ENCODE measurements at places on chromosomes 16 and 17. TPM values are rescaled to one million over a fixed set of nuclear protein-coding genes. Genes with fewer than 3 reads are reported as not detected.
A peak's percentile ranks its signal among the peaks of the same experiment; 100 is the strongest.

GRCh38 chr17:4587803-4588202 lies 3.5 kb downstream of the SMTNL2 start:
- no peak for DNase-seq

Gene TEX19
- 0.04 TPM for polyA plus RNA-seq

Gene SNX20
- polyA plus RNA-seq, result not detected

GRCh38 chr16:31105677-31106213 lies 2.4 kb upstream of the BCKDK start:
- no peak for DNase-seq

DNA sequence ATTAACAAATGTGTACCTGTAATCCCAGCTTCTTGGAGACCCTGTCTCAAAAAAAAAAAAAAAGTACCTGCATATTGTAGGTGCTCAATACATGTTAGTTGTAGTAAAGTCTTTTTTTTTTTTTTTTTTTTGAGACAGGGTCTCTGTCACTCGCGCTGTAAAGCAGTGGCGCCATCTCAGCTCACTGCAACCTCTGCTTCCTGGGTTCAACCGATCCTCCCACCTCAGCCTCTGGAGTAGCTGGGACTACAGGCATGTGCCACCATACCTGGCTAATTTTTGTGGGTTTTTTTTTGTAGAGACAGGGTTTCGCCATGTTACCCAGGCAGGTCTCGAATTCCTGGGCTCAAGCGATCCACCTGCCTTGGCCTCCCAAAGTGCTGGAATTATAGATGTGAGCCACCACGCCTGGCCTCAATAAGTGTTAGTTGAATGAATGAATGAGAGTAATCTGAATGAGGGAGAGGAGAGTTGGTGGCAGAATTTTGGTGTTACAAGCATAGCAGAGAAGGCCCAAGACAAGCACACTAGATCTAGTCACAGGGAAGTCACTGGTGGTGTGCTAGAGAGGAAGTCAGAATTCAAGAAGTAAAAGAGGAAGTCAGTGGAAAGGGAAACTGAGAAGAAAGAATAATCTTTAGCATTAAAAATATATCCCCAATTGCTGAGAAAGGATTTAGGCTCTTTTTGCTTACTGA lies 9.4 kb upstream of the MYL4 start:
- DNase-seq, result no peak

DNA sequence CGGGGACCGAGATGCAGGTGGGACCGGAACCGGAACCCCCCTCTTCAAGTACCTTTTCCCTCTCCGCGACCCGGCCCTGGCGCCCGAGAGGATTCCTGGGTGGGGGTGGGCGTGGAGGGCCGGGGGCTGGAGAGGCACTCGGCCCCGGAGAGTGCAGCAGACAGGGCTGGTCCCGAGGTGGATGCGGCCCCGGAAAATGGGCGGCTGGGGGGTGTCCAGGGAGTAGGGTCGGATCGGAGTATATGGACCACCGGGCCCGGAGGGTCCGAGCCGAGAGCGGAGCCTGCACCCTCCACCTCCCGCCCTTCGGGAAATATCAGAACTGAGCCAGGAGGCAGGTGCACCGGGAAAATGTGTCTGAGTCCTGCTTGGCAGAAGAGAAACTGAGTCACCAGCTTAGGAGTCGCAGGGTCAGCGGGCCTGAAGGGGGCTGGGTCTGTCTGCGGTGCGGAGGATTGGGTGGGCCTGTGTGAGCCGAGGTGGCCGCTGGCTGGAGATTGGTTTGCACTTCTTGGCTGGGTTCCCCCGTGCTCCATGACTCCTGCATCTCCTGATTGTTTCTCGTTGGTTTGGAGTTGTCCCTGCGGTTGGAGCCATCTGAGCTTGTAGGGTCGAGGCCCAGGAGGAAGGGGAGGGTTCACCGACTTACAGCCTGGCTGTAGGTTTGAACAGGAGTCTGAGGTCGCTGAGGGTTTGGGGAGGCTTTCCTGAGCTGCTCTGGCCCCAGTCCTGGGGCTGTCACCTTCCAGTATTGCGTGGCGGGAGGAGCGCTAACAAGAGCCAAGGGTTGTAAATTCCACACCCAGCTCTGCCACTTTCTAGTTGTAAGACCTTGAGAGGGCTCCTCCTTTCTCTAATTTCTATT lies 518 bp downstream of the SH2B1 start:
- DNase-seq, result no peak

DNA sequence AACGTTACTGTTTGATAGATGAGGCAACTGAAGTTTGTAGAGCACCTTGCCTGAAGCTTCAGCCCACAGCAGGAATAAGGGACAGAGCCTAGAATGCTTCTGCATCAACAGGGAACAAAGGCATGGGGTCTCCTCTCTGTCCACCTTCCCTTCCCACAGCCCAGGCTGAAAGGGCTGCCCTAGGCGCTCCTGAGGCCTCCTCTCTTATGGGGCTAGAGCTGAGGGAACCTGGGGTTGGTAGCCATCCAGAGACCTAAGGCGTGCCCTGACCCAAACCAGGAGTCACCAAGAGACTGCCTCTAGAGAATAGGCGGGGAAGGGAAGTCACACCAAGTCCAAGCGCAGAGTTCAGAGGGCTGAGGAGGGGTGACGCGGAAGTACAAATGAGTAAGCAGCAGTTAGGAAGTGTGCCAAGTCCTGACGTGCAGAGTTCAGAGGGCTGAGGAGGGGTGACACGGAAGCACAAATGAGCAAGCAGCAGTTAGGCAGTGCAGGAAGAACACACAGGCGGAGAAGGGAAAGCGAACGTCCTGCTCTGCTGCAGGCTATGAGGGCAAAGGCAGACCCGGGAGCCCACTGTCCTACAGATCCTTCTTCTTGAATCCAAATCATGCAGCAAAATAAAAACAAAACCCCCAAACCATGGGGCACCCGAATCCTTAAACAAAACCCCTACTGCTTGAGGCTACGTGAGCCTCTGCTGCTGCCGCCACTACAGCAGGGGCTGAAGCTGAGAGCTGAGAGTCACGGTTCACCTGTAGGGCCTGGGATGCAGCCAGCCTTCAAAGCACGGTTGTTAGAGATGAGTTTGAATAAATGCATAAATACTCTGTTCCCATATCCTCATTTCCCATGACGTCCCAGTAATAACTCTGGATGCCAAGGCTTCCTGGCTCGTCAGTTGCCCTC lies 2.7 kb upstream of the SPG7 start:
- DNase-seq, result peak; percentile 77

DNA sequence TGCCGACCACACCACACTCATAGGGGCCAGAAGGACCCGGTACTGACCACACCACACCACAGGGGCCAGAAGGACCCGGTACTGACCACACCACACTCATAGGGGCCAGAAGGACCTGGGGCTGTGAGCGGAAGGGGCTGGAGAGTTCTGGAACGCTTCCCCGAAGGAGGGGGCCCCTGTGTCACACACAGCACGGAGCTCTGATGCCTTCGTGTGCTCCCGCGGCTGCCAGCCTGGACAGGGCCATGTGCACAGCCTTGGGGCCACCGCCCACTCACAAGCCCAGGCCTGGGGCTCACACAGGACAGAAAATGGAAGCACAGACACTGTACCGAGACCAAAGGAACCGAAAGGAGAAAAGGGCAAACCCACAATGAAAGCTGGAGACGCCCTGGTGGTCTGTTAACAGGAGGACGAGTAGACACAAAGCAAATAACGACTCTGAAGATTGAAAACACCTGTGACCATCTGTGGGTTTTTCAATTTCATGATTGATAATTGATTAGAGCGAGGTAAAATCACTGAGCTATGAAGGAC lies 106.5 kb upstream of the METRNL start:
- DNase-seq, result no peak

Gene ITGB3
- 30.9 TPM for polyA plus RNA-seq

- no peak for DNase-seq
Observed at GRCh38 chr16:2216330-2216729, 1.7 kb upstream of the PGP start.

DNA sequence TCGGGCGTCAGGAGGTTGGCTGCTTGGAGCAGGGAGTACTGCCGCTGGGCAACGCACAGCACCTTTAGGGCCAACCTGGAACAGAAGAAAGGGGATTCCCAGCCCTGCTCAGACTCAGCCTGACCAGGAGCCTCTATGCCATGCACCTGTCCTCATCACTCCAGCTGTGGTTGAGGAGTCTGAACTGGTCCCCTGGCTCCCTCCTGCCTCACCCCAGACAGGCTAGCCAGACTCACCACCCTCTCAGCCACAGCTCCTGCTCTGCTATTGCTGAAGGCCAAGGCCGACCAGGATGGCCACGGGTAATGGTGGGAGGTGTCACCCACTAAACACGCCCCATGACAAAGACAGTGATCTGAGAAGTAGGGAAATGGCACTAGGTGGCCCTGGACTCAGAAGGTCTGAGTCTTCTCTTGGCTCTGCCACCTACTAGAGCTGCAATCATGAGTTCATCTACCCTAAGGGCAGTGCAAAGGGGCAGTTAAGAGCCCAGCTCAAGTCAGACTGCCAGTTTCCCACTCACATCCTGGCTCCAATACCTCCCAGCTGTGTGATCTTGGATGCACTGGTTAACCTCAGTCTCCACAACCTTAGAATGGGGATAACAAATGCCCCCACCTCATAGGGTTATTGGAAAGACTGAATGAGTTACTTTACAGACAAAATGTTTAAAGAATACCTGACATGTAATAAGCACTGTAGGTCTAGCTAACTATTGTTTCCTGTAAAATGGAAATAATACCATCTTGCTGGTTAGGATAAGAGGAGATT lies 13.8 kb upstream of the GFAP start:
- no peak for DNase-seq

GRCh38 chr16:48963306-48963705 lies 318.3 kb downstream of the CBLN1 start:
- DNase-seq, result no peak

Gene EIF3CL
- 67.9 TPM for polyA plus RNA-seq

Gene MT1M
- 0.38 TPM for polyA plus RNA-seq

Gene FOXK2
- 24.3 TPM for polyA plus RNA-seq

DNA sequence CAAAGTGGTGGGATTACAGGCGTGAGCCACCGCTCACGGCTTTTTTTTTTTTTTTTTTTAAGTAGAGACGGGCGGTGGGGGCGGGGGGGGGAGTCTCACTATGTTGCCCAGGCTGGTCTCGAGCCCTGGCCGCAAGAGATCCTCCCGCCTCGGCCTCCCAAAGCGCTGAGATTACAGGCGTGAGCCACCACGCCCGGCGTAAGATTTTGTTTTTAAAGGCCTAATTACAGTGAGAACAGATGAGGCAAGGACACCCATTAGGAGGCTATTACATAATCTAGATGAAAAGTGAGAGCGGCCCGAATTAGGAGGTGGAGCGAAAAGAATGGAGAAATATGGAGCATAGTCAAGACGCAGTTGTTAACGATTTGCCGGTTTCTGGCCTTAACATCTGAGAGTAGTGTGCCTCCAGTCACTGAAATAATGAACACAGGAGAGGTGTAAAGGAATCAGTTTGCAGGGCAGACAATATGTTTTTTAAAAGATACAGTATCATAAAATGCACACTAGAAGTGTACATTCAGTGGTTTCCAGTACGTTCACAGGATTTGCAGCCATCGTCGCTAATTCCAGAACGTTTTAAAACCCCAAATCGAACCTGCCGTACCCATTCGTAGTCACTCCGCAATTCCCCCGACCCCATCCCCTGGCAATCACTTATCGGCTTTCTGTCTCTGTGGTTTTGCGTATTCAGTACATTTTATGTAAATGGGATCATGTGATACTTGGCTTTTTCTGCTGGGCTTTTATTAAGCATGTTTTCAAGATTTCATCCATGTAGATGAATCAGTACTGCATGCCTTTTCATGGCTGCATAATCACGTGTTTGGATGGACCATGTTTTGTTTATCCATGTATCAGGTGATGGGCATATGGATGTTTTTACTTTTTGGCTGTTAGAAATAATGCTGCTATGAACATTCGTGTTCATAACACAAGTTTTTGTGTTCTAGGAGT lies 1.4 kb upstream of the SLX4 start:
- no peak for DNase-seq

- DNase-seq, result no peak
Observed at GRCh38 chr17:77072670-77073069, 68.1 kb upstream of the SEC14L1 start.

DNA sequence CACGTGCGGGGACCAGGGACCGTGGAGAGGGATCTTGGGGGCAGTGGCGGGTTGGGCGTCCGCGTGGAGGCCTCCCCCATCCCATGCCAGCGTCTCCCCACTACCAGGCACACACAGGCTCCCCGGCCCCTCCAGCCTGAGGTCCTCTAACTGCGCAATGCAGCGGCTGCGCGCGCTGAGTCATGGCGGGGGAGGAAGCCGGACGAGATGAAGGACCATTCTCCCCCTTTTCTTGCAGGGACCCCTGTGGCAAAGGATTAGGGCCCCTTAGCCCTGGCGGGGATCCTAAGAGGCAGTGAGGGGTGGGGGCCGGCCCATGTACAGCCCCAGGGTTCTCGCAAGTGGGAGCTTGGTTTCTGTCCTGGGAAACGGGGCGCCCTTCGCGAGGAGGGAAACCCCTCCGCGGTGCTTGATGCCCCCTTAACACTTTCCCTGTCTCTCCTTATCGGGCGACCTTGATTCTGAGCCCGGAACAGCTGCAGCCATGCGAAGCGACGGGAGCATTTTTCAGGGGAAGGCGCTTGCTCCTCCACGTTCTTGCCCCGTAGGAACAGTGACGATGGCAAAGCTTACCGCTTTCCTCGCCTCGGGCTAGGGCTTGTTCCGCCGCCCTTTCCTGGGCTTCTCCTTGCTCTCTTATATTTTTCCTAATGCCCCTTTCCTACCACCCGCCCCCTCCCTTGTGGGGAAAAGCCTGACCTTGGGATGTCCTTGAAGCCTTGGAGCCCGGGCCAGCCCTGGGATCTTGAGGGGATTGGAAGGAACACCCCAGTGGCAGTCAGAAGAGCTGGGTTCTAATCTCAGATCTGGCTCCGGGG lies 592 bp downstream of the ALDOA start:
- no peak for DNase-seq

GRCh38 chr16:15647294-15648014 lies 2.6 kb upstream of the NDE1 start:
- DNase-seq, result no peak

DNA sequence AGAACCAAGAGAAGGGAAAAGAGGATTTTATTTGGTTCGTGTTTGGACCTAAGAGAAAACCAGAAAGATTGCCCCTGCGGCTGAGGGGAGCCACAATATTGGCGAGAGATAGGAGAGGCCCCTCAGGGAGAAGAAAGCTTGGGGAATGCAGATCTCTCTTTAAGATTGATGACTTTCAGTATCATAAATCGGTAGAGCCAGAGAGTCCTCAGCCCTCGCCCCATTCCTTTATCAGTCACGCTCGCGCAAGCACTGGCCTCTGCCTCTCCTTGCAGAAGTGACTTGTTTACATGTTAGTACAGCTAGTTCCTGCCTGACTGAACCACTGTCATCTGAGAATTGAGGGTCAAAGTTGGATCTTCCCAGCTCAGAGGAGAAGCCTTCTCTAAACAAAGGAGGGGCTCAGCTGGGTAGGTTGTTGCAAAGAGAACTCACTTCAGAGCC lies 21.5 kb upstream of the KRT19 start:
- no peak for DNase-seq

GRCh38 chr17:37124821-37125173 lies 176.0 kb downstream of the AATF start:
- no peak for DNase-seq

Gene ESRP2
- 0.01 TPM for polyA plus RNA-seq
